ENCODE measurements at places on chromosomes 13 and 19.

- no peak for DNase-seq
Observed at GRCh38 chr13:71285700-71286099, 581.3 kb downstream of the DACH1 start.

GRCh38 chr13:34623331-34623730 is 318.7 kb upstream of the NBEA start:
- no peak for DNase-seq

DNA sequence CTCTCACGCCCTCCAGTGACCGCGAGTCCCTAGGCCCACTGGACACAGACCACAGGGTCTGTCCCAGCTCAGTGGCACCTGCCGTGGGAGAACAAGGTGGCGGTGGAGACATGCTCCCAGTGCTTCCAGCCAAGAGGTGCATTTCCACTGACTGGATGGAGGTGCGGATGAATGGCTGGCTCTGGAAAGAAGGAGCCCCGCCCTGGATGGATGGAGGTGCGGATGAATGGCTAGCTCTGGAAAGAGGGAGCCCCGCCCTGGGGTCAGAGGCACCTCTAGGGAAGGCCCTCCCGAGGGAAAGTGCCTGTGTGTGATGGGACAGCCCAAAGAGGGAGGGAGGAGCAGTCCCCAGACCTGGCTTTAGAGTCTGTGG is 32.0 kb downstream of the NAXD start:
- no peak for DNase-seq

- DNase-seq, result no peak
Observed at GRCh38 chr19:50697414-50698124, 22.0 kb downstream of the SHANK1 start.

GRCh38 chr19:7731218-7731595 is 703 bp downstream of the CLEC4G start:
- DNase-seq, result no peak

- no peak for DNase-seq
Observed at GRCh38 chr19:11737964-11738745, 591 bp downstream of the ZNF823 start.

- no peak for DNase-seq
Observed at GRCh38 chr13:100409132-100409531, 179.5 kb downstream of the GGACT start.
